Type B pancreatic cell (in vitro differentiated cells): ENCODE measurements at places on chromosomes 1 and 21.

GRCh38 chr1:46816930-46817329 is 18.1 kb downstream of the CYP4B1 start:
- DNase-seq = no peak

DNA sequence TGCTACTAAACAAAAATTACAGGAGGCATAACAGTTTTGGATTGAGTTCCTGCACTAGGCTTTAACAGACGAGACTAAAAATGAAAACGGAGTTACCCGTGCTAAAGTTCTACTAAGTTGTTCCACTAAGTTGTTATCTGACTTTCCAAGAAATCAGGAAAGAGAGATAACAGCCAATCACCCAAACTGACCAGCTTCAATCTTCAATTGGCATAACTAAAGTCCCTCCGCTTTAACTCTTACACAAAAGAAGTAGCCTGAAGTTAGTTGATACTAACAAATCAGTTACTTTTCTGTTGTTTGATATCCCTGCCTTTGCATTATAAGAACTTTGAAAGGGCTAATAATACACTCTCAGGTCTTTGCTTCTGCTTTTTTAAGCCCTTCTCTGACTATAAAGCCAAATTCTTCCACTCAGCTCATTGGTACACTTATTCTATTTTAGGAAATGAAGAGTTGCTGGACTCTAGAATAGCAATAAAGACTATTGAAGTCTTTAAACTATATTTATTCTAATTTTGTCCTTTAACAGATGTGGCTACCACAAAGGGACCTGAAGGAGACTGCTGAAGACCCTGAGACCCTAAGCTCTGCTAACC is 61.3 kb downstream of the TESK2 start:
- DNase-seq = no peak

GRCh38 chr1:23964235-23964668 is 4.6 kb downstream of the PNRC2 start:
- no peak for DNase-seq

DNA sequence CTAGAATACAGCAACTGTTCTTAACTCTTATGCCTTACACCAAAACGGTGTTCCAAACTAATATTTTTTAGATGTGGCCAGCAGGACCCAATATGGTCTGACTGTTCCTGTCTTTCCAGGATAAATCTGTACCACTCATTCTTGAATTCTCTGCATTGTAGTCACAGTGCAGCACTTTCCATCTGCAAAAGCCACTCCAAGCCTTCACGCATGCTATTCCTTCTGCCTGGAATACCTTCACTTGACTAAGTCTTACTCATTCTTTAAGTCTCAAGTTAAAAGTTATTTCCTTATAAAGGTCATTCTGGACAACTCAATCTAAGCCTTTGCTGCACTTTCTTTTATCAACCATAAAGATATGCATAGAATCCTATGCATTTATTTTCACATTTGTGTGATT is 1194.5 kb downstream of the PLA2G4A start:
- DNase-seq = no peak

GRCh38 chr1:19061798-19062197 is 105.3 kb upstream of the IFFO2 start:
- DNase-seq = no peak

- no peak for DNase-seq
Measured at GRCh38 chr1:84377480-84378095, 20.7 kb upstream of the DNASE2B start.

- DNase-seq = no peak
Measured at GRCh38 chr1:89670163-89670562, 37.2 kb downstream of the LRRC8C start.

DNA sequence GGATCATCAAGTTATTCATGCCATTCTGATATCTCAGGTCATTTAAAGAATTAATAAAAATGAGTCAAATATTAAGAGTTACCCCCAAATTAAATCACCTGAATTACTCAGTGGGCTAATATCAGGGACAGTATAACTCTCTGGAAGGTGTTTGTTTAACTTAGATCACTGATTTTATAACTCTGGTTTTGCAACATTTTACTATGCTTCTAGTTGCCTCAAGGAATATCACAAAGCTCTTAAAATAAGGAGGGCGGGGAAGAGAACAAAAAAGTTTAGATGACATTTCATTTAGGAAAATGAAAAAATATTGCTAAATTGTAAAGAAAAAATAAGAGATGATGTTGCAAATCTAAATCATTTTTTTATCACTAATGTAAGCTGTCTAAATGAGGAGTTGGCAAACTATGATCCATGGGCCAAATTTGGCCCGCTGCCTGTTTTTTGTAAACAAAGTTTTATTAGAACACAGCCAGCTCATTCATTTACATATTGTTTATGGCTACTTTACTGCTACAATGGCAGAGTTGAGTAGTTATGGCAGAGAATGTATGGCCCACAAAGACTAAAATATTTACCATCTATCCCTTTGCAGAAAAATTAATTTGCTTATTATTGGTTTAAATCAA is 31.9 kb upstream of the SLC19A2 start:
- DNase-seq = no peak

- DNase-seq = no peak
Measured at GRCh38 chr21:46190491-46191131, 6.4 kb upstream of the SPATC1L start.

GRCh38 chr1:94243665-94244064 is 6.3 kb upstream of the ARHGAP29 start:
- DNase-seq = no peak

- no peak for DNase-seq
Measured at GRCh38 chr1:45282351-45282750, 44.3 kb upstream of the HPDL start.

DNA sequence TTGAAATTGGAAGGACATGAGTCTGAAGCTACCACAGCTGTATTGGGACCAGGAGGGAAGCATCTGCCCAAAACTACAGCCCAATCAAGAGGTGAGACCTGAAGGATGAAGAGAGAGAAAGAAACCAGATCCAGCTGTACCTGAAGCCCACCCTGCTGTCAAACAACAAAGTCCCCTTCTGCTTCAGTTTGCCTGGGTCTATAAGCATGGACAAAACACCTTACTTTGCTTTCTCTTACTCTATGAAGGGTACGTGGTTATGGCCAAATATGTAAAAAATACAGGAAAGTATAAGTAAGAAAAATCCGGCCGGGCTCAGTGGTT is 26.4 kb downstream of the TOMM20 start:
- DNase-seq = no peak

DNA sequence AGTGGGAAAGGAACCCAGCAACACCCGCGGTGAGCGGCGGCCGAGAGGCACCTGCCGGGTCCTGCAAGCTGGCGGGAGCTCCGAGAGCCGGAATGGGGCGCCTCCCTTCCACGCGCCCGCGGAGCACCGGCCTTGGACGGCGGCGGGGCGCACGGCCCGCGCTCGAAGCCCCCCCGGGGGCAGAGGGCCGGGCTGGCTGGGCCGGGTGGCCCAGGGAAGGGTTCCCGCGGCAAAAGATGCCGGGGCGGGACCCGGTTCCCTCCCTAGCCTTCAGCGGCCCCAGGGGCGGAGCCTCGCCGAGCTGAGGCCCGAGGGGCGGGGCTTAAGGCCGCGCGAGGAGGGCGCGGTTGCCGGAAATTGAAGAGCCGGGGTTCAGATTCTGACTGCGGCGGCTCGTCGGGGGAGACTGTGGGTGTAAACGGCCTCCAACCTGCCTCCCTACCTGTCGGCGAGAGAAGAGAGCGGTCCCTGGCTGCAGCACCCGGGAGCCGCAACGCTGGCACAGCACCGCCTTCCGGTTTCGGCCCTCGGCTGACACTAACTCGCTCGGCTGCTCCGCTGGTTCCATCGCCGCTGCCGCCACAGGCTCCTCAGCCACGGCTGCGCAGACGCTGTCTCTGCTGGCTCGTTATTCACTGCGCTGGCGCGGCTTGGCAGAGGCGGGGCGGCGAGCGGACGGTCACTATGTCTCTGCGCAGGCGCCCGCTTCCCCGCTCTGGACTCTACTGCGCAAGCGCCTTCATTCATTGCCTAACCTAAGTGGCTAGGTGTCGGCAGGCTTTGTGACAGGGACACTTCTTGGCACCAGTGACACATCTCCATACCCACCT is at the start of gene RABIF:
RABIF (minus strand) TSS at position 619 of the 830 bp plus-strand sequence; CDS start at position 568, 51 bp downstream.
- peak; percentile 95 for DNase-seq

DNA sequence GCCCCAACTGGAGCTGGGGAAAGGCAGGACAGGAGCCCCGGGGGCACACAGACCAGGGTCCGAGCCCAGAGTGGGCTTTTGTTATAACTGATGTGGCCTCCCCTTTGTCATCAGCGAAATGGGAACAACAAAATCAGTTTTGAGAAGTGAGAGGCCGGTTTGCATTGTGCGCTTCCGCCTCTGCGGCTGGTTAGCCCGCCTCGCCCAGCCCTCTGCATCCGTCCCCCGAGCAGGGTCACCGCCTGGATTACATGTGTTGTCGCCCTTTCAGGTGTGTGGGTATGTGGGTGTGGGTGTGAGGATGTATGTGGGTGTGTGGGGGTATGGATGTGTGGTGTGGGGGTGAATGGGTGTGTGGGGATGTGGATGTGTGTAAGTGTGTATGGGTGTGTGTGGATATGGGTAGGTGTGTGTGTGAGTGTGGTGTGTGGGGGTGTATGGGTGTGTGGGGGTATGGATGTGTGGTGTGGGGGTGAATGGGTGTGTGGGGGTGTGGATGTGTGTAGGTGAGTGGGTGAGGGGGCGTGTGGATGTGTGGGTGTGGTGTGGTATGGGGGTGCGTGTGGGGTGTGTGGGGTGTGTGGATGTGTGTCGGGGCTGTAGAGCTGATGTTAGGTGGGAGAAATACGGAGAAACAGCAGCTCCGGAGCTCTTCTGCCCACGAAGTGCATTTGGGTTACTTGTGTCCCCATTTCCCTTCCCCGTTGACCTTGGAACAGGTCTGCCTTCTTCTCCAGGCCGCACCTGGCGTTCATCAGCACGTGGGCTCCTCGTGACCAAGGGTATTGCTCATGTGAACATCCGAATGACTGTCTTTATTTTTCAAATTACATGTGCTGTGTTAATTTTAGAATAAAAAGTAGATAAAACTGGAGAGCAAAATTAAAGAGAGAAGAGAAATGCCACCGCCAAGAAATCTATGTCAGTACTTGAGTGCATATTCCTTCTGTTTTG is 67.6 kb downstream of the FHAD1 start:
- DNase-seq = no peak

GRCh38 chr1:21963477-21964217 is 13.2 kb upstream of the CELA3B start:
- peak; percentile 83 for DNase-seq
